MM.1S (cell line): ENCODE measurements at places on chromosomes 1 and 21.

DNA sequence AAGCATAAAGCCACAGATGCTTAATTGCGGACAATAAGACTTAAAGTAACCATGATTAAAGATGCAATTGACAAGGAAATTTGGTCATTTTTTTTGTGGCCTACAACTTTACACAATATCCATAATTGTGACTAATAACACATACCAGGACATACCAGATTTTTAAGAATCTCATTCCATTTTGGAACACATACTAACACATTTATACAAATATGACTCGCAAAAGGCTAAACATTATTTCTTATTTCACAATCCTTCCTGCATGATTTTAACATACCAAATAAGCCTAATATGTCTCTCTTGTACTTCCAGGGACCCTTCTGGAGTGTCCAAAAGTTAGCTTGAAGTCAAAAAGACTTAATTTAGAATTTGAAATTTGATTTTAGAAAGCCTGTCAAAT lies 48.8 kb downstream of the DR1 start:
- no peak for DNase-seq

DNA sequence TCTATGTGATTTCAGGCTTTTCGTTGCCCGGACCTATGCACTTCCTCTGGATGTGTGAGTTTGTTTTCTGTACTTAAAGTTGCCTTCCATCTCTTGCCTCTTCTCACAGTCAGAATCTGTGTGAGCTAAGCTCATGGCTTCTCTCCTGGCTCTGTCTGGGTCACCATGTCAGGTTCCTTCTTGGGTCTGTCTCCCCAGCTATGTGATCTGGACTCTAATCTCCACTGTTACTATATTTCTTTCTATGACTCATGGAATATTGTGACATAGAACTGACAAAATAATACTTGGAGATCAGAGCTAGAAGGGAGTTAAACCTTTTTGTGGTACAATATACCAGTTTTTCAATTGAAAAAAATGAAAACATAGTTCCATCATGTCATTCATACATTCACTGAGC lies 172.7 kb upstream of the FGGY start:
- DNase-seq: no peak

GRCh38 chr1:96569288-96569687 lies 152.3 kb upstream of the PTBP2 start:
- DNase-seq: no peak

- DNase-seq: no peak
These were observed 46.4 kb downstream of the KCND3 start for GRCh38 chr1:111943066-111943465.

GRCh38 chr1:164840936-164841335 lies 282.0 kb downstream of the PBX1 start:
- no peak for DNase-seq

DNA sequence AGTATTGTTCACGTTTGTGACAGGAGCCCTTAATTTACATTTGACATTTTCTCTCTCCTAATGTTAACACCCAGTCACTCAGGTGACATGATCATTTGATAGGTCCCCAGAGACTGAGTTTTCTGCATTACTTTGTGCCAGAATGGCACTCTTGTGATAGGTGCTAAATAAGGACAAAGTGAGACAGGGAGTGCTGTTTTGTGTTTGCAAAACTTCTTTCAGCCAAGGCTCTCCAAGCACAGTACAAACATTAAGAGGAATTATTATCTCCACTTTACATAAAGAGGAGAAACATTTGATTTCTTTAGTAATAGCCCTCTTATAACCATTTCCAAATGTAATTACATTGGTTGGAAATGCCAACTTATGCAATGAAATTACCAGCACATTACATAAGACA lies 355.2 kb downstream of the NTNG1 start:
- DNase-seq: no peak

DNA sequence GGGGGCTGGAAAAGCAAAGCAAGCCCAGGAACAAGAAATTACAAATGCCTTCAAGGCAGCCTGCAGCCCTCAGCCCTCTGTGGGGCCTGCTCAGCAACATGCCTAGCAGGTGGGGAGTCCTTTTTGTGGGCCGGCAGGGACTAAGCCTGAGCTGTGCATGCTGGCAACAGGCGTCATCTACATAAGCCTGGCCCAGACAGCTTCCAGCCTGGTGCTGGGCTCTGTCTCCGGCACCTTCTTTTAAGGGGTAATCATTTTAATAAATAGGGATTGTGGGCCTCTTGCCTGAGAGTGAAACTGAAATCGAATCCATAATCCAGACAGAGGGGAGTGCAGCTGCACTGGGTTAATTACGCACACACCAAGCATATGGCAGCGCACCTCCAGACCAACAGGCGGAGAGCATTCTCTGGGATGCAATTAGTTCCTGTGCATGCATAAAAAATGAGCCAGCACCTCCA lies 96.6 kb downstream of the DDX20 start:
- no peak for DNase-seq

DNA sequence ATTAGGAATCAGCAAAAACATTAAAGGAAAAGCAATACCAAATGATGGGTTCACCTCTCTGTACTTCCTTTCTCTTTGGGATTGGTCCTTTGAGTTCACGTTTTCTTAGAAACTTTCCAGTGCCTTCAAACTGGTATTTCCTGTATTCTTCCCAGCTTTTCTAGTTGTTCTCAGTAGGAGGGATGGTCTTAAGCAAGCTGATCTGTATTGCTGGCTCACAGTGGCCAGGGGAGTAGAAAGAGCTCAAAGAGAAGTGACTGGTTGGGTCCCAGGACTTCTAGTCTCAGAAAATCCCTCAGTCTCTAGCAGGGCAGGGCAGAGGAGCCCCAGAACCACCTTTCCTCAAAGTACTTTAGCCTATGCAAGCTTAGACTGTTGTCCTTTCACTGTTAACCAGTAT lies 10.1 kb upstream of the USP24 start:
- no peak for DNase-seq

DNA sequence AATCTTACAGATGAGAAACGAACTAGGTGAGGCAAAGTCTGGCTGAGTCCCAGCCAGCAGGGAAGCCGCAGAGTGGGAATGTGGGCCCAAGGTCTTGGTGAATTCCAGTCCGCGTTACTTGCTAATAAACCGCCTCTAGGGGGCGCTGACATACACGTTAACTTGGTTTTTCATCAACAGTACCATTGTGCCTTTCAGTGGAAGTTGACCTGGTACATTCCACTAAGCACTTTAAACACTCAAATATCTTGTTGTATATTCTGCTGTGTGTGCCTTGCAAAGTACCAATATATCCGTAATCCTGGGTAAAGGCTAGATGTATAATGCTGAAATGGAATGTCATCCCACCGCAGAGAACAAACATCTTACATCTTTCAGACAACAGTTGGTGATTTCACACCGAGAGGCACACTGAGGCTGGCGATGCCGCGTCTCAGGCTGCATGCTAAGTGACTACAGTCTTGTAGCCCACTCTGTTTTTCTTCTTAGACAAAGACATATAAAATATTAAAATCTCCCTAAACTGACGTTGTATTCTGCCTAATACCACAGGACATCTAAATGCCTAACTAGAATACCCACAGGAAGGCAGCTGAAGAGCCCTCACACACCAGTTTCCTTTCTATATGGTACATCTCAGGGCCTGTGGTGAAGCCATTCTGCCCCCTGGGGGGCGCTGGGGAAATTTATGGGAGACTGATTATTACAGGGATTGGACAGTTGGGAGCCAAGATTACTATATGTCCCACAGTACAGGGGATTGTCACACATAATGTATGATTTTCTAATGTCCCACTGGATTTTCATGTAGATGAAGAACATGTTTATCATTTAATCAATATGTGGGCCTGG lies 49.2 kb upstream of the C1orf198 start:
- DNase-seq: peak; percentile 81

DNA sequence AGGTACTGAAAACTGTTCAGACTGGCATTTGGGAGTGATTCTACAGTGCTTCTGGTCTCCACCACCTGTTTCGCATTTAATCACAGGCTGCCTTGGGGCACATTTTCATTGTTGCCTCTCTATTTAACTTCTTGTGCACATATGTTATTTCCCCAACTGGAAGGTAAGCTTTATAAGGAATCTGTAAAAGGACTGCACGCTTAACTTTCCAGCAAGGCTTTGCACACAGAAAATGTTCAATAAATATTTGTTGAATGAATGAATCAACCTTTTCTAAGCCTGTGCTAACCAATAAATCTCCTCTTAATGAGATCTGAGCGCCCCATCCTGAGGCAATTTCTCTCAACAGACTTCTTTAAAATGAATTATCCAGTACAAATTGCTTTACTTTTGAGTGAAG lies 84.3 kb upstream of the ARHGAP29 start:
- DNase-seq: no peak

GRCh38 chr1:113975211-113975895 lies 3.9 kb upstream of the OLFML3 start:
- DNase-seq: no peak

- no peak for DNase-seq
These were observed 78.6 kb downstream of the MORN1 start for GRCh38 chr1:2312515-2313301.

DNA sequence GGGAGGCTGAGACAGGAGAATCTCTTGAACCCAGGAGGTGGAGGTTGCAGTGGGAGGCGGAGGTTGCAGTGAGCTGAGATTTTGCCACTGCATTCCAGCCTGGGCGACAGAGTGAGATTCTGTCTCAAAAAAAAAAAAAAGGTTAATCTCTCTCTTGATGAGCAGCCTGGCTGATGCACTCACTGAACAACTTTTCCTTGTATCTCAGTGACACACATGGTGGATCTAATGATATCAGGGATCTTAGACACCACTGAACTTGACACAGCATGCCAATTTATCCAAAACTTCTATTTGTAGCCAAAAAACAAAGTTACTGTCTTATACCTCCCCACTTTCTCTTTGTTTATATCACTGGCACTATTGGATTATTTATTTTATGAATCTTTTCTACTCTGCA lies 16.2 kb downstream of the RHBDL2 start:
- no peak for DNase-seq

GRCh38 chr1:203272633-203273205 lies 32.6 kb upstream of the BTG2 start:
- DNase-seq: no peak

DNA sequence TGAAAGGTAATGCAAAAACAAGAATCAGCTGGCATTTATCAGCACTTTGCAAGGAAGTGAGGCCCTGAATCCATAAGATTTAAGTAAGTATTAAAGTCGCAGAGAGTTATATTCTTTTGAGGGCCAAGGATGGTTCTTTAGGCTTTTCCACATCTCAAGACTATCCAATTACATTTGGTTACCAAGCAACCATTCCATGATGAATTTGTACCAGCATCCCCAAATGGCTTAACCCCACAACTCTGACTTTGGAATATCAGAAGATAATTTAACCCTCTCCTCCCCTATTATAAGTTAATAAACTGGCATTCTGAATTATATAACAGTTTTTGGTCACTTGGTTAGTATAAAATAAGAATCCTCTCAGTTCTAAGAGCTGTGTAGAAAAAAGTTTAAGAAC lies 2.8 kb downstream of the PHTF1 start:
- no peak for DNase-seq

DNA sequence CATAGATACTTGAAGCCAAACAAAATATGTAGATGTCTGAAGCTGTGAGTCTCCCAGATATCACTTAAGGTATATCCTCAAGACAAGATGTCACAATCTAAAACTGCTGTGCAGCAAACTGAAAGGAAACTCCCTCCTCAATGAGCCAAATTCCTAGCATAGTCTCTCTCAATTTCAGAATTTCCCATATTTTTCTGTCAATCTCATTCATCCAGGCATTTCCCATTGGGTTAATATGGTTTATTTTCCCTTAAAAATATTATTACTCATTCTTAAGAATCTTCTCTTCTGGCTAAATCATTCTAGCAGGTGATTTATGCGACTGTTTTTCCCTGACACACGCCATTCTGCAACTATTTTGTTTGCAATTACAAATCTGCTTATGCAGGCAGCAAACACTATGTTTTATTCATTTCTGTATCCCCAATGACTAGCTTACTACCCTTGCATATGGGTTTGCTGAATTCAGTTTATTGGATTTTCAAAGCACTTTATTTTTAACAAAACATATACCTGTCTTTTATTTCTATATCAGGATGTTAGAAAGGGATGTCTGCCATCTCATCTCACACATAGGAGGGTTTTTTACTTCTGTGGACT lies 69.9 kb downstream of the TNFSF4 start:
- DNase-seq: no peak

GRCh38 chr1:109383087-109383779 lies 14.5 kb downstream of the SORT1 start:
- DNase-seq: no peak

DNA sequence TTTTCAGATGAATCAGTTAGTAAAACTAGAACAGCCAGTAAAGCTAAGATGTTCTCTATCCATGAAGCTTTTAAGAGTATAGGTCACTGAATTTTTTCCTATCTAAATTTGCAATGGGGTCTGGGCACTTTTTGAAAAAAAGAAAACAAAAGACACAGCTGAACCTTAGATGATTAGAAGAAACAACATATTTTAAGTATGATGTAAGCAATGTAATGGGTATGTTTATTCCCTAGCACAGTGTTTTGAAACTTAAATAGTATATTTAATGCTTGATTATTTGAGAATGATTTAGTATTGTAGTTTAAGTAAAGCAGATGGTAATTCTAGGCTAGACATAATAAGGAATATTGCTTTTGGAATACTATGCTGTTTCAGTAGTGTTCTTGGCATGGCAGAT lies 36.2 kb downstream of the KCTD3 start:
- no peak for DNase-seq

DNA sequence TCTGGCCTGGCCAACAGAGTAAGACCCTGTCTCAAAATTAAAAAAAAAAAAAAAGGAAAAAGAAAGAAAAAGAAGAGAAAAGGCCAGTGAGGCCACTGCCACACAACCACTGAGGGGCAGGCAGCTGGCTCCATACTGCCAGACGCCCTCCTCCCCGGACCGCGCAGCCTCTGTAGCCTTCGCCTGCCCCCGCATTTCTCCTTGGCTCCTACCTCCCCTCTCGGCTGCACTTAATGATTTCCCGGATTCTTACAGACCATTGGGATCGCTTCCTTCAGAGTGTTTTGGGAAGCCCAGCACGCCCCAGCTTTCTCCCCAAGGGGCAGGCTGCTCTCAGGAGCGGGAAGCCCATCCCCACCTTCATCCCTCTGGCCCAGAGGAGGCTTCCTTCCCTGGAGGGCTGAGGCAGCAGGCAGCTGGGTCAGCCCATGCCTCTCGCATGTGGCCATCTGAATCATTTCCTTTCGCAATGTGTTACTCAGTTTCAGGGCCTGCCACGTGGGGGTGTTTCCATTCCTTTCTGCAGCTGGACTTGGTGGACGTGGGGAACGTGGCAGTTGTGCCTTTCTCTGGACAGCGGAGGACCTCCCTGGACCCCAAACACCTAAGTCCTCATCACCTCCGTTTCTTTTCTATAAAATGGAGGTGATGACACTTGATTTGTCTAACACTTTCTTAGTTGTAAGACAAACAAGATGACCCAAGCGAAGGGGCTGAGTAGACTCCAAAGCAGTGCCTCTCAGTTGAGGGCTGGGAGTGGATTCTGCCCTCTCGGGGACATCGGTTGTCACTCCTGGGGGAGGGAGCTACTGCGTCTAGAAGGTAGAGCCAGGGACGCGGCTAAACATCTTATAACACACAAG lies 2.3 kb downstream of the SLC2A5 start:
- no peak for DNase-seq

GRCh38 chr21:35711661-35712060 lies 348.7 kb downstream of the SETD4 start:
- DNase-seq: peak; percentile 93
